T1000 (cell line): ENCODE measurements at places on chromosomes 5 and 9.
A peak's percentile ranks its signal among the peaks of the same experiment; 100 is the strongest.

- DNase-seq, result no peak
Observed at GRCh38 chr5:40674661-40675235, 5.0 kb upstream of the PTGER4 start.

DNA sequence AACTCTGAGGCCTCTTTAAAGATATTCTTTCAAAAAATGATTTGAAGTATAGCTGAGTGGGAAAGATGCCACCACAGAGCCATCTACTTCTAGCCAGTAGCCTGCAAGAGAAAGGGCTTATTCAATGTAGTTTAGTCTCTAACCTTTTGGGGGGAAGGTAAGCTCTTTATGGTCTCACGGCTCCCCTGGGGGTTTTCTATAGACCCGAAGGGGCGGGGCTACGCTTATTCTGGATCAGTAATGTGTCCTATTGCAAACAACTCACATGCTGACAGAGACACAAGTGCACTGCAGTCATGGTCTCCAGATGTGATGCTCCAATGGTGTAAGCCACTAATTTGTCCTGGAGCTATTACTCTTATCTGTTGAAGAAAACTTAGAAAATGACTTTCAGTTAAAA lies 53.4 kb upstream of the RPS23 start:
- no peak for DNase-seq

DNA sequence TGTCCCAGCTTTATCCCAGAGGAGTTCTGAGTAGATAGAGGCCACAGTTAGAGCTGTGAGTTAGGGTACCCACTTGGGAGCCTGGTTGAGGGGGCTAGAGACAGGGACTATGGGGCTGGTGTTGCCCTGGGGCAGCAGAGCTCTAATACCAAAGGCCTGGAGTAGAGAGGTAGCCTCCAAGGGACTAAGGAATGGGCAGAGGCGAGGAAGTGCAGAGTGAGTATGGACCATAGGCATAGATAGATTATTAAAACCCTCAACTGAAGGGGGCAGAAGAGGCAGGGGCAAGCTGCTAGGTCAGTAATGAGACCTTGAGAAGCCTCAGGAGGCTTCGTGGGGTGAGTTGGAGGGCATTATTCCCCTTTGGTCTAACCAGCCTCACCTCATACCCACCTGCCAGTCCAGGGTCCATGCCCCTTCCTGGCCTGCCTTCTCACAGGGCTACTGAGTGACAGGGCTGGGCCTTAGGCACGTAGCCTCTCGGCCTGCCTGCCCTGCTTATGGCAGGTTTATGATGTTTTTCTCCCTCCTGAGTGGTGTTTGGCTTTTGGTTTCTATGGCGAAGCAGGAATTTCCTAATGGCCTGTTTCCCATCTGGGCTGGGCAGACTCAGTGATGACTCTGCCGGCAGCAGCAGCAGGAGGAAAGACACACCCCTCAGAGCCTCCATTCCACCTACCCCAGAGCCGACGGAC lies 8.0 kb downstream of the PDLIM4 start:
- DNase-seq, result peak; percentile 79

- DNase-seq, result no peak
Observed at GRCh38 chr9:124764774-124765438, 6.2 kb downstream of the NR6A1 start.

DNA sequence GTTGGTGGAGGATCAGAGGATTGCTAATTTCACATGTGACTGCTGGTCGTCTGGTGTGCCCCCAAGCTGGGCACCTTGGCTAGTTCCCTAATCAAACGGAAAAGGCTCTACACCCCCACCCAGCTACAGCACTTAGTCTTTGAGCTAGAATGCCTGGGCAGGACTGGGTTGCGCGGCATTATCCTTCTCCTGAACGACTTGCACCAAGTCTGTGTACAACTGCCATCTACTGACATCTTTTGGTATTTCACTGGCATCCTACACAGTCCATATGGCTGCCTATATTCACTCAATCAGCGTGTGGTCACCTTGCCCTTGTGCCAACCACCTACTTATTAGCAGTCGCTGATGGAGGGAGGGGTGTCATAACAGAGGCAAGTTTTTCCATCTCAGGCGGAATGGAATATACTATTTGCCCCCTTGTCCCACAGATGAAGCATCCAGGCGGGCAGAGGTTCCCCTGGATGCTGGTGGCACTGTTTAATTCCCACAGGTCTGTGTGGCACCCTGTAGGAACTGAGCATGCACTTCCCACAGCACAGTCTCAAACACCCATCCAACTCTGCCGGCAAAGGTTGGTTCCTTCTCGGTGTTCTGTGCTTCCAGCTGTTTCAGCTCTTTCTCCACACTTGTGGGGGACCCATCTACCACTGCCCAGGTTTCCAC lies 150.1 kb downstream of the OSTF1 start:
- no peak for DNase-seq

GRCh38 chr5:121797681-121798518 lies 53.8 kb upstream of the FTMT start:
- no peak for DNase-seq

GRCh38 chr5:176744584-176744965 lies 65.8 kb upstream of the UNC5A start:
- DNase-seq, result no peak

DNA sequence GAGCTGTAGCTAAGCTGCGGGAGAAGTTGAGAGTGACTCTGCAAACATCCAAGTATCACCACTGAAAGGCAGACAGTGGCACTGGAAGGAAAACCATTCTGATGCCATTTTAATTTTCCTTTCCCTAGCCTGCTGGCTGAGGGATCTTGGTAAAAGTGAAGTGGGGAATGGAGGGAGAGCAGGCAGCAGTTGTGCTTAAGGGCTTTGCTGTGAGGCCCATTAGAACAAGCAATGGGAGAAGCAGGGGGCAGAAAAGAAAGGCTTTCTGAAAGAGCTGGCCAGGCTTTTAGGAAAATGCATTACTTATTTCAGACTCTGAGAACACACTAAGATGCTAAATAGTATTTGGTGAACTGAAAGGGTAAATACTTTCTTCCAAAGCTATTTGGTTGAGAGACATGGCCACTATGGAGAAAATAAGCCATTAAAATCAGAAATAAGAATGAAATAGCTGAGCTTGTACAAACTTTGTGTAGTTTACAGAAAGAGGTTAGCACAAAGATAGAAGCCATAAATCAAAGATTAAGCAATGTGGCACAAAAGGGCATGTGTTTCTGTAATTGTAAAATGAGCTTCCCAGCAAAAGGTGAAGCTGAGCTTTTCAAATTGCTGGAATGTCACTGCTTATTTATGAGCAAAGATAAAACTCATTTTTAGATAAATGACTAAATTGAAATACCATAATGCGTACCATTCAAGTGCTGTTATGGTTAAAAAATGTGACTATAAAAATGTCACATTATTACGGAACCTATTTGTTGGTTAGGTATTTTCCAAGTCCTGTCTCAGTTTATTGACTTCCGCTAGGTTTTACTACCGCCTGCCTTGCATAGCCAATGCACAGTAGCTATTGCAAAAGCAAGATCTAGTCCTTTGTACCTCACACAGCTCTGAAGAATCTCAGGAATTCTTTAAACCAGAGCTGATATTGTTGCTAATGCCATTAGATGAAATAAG lies 20.8 kb downstream of the SNCAIP start:
- no peak for DNase-seq
